Hypothalamus (tissue), 51 donors: ENCODE measurements at places on chromosomes 5 and 9.

GRCh38 chr9:32877103-32877502 is 93.8 kb downstream of the TMEM215 start:
- DNase-seq: no peak

DNA sequence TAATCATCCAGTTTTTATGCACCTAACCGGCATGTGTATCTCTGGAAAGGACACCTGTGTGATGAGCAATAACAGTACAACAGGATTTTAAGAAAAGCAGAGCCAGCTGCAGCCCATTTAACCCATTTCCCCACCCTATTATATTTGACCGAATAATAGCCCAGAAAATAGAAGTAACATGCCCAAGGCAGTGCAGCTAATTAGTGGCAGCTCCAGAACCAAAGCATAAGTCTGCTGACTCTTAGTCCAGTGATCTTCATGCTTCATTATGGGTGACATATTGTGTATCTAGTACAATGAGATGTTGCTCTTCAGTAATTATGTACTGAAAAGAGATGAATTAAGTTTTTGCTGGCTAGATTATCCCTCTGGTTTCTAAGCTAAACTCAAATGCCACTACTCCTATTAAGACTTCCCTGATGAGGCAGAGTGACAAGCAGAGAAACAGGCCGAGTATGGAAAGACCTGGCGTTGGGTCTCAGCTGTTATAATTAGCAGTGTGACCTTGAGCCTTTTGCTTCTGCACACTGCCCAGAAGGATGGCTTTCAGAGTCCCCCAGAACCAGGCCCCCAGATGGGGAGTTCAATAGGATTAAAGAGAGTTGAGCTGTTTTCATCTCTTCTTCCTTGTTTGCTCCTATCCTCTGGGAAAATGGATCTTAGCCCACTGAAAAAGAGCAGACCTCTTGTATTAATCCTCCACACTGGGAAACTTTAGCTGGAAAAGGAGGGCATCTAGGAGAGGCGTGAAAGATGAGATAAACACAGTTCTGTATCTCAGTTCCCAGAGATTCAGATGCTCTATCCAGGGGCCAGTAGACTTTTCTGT is 10.8 kb upstream of the C1QTNF3 start:
- no peak for DNase-seq

DNA sequence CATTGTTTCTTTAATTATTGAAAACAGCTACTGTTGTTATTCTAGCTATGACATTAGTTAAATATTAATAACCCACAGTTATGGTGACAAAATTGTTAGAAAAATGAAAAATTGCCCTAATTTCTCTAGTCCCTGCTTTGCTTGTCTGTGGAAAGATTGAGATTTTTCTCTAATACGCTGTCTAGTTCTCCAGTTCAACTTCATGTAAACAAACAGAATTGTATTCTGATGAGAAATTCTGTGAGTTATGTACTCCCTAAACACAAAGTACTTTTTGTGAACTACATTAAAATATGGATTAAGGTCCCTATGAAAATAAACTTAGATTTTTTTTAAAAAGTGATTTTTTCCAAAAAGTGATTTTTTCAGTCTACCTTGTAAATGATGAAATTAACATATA is 8.7 kb downstream of the SLF1 start:
- no peak for DNase-seq

DNA sequence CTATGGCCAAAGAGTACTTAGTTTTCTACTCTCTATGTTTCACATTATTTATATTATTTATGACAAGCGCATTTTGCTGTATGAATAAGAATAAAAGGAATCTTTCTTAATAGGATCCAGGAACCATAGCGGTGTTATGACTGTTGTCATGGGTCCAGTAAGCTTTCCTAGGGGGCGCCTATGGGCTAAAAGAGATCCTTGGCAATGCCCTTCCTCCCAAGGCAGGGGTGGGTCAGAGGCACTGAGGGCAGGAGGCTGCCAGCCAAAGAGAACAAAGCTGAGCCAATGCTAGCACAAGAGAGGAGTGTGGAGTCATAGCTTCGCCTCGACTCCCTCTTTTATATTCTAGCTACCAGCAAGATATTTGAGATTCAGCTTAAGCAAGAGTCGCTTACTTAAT is 98.4 kb upstream of the GNAQ start:
- no peak for DNase-seq

GRCh38 chr9:112894699-112895098 is 4.0 kb upstream of the SLC46A2 start:
- DNase-seq: no peak

DNA sequence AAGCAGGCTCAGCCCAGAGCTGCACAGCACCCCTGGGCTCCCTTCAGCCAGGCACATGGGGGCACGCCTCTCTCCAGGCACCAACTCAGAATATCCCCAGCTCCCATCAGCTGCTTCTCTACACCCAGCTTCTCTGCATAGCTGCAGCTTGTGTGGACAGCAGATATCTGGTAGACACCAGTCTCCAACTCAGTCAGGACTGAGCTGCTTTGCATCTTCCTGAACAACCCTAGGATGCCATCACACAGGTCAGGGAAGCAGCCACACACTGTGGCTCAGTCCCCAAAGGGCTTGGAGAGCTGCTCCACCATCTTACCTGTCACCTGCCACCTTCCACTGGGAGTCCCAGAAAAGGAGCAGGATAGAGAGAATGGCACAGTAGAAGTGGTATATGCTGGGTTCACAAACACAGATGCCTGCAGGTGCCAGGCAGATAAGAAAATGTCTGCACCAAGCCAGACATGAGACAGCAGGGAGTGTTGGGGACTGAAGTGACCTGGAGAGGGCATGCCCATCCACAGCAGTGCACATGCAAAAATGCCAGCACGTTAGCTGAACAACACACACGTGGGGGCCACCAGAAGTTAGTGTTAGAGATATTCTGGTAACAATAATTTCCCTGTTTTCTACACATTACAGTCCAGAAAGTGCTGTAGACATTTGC is 42.0 kb downstream of the THBS4 start:
- no peak for DNase-seq

DNA sequence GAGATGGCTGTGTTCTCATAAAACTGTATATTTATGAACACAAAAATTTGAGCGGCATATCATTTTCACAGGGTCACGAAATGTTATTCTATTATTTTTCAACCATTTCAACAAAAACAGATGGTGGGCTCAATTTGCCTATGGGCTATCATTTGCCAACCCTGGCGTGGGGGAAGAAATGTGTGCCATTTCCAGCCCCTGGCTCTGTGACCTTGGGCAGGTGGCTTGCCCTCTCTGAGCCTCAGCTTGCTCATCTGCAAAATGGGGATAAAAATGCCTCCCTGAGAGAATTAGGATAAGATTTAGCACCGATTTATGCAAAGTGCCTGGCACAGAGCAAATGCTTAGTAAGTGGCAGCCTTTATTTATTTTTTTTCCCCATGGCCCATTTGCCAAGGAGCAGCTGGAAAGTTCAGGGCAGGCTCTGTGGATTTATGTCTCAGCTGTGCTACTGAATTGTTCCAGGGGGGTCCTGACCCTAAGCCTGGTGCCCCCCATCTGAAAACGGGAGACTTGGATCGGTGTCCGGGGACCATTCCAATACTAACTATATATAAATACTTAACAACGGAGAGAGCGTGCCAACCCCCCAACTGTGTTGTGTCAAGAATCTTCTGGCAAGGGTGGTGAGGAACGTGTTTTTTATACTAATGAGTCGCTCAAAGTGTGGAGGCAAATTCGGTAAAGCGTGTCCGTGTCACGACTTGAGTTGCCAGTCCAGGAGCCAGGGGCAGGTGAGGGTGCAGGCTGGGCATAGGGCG is 34.5 kb downstream of the HRH2 start:
- no peak for DNase-seq

DNA sequence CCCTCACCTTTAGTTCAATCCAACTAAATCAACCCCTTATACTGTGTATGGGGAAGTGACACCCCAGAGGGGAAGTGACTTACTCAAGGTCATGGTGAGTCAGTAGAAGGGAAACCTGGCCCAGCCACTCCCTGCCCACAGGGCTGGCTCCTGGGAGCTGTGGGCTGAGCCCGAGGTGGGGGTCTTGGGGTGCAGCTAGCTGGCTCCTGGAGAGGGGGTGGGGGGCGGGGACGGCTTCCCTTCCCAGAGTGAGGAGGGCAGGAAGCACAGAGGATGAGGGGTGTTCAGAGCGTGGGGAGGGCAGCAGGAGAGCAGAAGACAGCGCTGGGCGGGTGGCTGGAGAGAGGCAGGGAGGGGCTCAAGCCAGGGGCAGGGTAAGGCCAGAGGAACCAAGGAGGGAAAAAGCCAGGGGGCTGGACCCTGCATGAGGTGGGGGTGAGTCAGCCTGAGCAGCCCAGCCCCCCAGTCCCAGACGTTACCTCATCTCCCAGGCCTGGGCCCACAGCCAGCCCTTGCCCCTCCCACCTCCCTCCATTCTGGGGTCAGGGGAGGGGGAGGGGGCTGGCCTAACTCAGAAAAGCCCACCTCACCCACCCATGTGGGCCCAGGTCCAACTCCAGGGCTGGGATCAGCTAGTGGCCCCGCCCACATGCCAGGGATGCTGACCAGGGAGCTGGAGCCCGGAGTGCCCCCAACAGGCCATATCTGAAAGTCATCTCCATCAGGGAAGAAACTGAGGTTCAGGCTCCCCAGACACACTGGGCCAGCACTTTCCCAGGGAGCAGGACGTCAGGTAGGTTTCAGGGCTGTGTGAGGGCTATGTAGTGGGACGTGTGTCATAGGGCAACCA is 2.8 kb downstream of the PDLIM7 start:
- DNase-seq: no peak

DNA sequence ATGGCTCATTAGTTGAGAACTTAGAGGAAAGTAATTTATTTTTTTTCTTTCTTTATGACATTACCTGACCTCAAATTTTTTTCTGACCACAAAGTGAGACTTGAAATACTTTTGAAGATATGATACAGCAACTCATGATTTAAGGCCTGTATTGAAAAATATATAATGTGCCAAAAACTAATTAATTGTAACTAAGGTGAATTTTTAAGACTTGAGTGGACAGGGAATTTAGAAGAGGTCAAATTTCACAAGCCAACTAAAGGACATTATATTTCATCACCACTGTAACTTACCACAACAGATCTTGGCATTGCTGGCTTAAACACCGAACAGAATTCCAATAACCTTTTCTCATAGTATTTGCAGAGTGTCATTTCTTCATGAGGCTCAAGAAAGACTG is 1.8 kb downstream of the CCNH start:
- no peak for DNase-seq
